ENCODE measurements at places on chromosomes 12 and 14.

DNA sequence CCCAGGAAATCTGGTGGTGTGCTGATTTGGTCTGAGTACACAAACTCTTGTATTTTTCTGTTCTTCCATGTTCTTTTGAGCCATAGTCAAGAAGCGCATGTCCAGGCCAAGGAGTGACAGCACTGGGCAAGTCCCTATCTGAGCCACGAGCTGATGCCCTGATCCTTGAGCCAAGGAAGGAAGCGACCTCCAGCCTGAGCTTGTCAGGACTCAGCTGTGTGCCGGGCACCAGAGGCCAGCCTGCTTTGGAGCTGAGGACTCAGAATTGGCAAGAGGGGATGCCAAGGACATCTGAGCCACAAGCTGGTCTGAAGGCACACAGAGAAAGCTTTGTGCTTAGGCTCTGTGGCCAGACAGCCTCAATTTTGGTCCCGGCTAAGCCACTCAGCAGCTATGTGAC is 52.6 kb downstream of the GALNT16 start:
- no peak for ATAC-seq

GRCh38 chr14:22850944-22851764 is 14.8 kb downstream of the MMP14 start:
- peak; percentile 33 for ATAC-seq

DNA sequence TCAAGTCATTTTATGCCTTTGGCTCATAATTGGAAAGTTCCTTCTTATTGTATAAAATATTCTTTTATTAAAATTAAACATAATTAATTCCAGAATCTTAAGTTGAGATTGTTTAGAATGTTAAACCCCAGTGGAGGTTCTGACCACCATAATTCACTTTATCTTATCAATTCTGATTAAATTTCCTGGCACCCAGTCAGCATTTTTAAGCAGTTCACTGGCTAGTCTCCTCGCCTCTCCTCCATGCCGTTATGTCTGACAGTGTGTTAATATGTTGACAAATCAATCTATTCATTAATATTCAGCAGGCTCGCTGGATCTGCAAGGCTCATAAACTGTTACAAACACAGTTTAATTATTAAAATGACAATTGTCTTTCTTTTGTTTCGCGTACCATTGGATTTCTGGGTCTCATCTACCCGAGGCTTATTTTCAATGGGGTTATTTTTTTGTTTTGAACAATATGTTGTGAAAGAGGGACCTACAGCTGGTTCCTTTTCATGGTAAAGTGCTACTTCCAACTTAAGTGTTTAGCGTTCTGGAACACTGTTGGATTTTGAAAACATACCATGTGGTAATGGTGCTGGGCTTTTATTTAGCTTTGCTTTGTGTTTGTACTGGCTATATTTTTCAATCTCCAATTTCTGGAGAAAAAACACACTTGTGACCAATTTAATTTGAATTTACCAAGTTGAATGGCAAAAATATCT is 339.7 kb downstream of the PRKD1 start:
- no peak for ATAC-seq

DNA sequence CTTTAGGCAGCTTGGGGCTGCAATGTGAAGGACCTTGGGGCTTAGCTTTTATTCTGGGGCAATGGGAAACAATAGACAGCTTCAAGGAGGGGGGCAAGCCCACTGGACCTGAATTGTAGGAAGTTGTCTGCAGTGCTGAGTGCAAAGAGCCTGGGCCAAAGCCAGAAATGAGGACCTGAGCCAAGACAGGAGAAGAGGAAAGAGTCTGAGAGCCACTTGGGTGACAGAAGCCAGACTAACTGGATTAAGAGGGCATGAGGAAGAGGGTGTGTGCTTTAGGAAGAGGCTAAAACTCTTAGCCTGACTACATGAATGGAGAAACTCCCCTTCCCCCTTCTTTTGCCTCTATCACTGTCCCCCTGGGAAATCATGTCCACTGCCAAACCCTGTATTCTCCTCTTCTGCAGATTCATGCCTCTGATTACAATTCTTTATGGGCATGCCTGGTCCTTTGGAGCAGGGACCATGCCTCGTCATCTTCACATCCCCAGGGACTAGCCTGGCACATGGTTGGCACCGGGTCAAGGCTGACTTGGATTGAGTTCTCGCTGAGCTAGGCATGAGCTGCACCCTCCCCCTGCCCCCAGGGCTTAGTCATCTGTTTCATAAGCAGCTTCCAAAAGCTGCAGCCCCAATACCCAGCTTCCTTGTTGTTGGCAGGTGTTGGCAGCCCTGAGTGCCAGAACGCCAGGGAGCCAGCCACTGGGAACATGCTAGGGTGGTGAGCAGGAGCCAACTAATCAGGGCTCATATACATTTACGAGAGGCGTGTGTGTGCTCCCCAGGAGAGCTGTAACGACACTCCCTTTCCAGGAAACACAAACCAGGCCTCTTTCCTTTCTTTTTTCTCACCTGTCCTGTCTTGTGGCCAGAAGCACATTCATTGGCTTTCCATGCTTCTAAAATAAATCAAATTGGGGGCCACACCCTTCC is 27.7 kb upstream of the JDP2 start:
- ATAC-seq, result no peak

DNA sequence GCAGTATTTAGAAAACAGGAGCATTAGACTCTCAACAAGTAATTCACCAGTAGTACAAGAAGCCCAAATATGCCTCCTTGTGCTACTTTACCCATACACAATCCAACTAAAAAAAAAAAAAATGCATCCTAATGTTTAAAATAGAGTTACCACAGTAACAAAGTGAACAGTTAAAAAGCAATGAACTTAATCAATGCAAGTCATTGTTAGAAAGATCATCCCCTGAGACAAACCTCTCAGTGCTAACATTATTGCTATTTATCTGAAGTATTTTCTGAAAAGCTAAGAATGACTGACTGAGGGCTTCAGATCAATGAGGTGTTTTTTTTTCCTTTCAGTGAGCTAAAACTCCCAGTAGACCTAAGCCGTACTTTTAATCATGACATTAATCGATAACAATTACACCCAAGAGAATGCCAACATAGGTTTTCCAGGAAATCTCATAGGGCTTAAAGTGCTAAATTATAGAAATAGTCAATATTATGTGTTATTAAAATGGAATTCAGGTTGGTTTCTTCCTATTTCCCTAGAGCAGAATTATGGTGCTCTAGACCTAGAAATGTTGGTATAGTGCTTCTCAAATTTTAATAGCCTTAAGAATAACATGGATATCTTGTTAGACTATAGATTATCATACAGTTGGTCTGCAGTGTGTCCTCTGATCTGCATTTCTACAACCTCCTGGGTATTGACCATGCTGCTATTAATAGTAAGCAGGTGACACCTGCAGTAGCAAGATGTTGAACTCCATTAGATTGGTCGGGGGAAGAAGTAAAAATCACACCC is 123.0 kb downstream of the PRKD1 start:
- no peak for ATAC-seq

DNA sequence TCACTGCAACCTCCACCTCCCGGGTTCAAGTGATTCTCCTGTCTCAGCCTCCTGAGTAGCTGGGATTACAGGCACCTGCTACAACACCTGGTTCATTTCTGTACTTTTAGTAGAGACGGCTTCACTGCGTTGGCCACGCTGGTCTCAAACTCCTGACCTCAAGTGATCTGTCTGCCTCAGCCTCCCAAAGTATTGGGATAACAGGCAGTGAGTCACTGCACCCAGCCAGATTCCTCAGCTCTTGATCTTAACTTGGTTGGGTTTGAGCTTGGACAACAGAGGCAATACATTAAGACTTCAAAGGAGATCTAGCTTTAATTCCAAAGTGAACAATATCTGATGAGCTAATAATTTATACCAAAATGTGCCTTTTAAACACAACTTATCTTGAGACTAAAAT is 5.6 kb downstream of the DAZAP2 start:
- no peak for ATAC-seq

DNA sequence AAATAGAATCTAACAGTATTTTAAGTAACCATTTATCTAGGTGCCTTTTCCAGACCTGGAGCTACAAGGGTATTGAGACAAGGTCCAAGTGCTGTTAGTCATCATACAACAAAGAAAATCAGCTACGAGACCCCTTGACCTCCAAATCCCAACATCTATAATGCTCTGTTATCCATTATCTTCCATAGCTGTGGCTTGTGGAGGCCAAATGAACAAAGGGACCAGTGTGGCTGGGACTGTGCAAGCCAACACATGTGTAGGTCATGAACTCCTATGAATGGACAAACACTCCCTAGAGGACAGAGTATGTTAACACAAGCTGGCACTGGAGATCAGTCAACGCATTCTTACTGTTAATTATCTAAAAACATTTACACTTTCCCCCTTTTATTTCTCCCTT is 374.5 kb downstream of the EMP1 start:
- ATAC-seq, result no peak

GRCh38 chr12:95358111-95359083 is 115.6 kb upstream of the METAP2 start:
- ATAC-seq, result no peak

DNA sequence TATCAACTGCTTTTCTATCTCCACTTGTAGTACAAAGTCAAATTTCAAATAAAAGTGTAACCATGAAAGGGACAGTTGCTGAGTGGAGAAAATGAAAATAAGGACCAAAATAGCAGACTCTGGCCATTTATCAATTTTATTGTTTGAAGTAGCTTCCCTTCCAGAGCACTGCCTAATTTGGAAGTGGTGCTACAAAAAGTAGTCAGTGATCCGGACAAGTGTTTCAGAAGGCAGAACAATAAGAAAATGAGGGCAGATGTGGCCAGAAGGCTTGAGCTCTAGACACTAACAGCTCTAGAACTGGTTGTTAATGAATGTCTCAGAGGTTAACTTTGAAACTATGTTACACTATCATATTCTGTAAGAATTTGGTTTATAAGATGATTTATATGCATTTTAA is 48.9 kb downstream of the ABCC9 start:
- no peak for ATAC-seq

- no peak for ATAC-seq
Measured at GRCh38 chr12:118979763-118980406, 1.5 kb upstream of the SRRM4 start.

GRCh38 chr14:99635116-99635515 is 9.8 kb upstream of the HHIPL1 start:
- ATAC-seq, result no peak

DNA sequence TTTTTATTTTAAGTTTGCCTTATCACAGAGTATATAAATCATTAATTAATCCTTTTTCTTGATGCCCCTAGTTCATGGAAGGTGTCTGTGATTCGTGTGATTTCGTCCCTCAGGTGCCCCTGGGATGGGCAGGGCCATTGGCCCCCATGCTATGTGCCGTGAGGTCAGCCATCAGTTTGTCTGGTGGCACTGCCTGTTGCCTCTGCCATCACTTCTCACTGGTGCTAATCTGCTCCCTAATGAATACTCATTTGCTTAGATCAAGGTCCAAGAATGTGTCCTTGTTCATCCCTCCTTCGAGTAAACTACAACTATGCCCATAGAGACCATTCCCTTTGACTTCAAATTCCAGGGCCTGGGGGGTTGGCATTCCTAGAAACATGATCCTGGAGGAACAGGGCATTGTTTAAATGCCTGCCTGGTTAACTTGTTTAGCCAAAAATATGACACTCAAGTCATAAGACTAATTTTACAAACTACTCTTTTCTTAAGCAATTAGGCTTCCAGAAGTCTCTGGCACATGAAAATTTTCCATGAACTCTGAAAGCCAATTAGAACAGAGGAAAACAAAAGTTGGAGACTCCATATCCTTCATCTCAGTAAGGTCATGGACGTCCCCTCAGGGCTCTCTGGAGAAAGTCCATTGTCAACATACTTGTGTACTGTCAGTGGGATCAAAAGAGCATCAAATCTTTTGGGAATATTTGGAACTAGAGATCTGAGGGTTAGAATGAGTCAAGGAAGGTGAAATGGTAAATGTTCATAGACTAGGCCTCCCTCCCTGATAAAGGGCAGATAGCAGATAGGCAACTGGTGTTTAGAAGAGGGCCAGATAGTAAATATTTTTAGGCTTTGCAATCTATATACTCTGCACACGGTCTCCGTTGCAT is 90.9 kb upstream of the PLXNC1 start:
- ATAC-seq, result no peak

- ATAC-seq, result no peak
Measured at GRCh38 chr12:101230547-101230946, 20.5 kb upstream of the SLC5A8 start.

GRCh38 chr12:120678572-120678971 is 8.4 kb upstream of the MLEC start:
- no peak for ATAC-seq
